ENCODE measurements at places on chromosomes 16 and 17.

- DNase-seq, result no peak
These were observed 10.7 kb downstream of the RPRML start for GRCh38 chr17:46968224-46968834.

DNA sequence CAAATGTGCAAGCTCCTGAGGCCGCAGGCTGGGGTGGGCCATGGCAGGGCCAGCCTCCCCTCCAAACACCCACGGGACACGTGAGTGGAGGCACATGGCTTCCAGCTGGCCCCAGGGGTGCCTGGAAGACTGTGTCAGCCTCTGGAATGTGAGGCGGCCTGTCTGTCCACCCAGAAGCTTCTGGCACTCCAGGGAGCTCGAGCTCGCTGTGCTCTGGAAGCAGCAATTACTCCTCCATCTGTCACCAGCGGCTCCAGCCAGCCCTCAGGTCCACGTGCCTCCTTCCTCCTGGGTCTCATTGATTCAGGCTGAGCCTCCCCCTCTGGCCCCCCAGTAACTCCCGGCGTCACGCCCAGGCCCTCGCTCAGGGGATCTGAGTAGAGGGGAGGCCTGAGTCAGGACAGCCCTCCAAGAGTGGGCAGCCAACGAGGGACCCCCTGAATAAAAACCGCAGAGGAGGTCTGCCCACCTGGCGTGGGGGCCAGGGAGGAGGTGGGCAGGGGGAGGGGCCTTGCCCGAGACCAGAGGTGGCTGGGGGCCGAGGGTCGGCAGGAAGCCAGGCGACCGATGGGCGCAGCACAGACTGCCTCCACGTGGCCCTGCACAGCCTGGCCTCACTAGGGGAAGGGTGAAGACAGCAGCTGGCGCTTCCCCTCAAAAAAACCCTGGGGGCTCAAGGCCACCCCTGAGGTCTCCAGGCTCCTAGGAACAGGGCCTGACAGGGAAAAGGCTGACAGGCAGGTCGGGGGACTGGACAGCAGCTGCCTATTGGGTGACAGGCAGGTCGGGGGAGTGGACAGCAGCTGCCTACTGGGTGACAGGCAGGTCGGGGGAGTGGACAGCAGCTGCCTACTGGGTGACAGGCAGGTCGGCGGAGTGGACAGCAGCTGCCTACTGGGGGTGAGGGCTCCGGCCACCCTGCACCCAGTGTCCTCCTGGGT, 11.9 kb downstream of the PIEZO1 start:
- no peak for DNase-seq

- no peak for DNase-seq
These were observed 61.1 kb upstream of the CIBAR2 start for GRCh38 chr16:85173146-85173980.

GRCh38 chr17:41029633-41030245, at the start of gene KRTAP1-4:
Gene KRTAP1-4, minus strand, starts transcription at chr17:41030195. Its CDS starts 117 bp downstream, at chr17:41030078.
- DNase-seq, result no peak

DNA sequence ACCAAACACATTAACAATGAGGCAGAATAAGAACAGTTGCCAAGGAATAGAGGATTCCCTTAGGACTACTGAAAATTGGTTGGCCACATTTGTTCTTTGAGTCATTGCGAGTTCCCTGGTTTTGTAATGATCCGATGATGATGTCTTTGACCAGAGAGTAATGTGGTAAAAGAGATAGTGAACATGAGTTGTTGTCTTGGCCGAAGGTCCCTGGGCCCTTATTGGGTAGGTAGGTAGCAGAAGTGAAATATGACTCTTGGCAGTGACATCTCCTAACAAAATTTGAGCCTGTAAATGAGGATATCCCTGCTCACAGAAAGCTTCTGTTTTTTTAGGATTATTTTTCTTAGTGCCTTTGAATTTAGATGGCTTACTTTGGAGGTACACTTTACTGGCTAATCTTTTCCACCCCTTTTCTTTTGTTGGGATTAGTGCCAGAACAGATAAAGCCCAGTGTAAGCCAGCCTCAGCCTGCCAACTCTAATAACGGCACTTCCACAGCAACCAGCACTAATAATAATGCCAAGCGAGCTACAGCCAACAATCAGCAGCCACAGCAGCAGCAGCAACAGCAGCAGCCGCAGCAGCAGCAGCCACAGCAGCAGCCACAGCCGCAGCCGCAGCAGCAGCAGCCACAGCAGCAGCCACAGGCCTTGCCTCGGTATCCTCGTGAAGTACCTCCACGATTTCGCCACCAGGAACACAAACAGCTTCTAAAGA, 47.2 kb downstream of the TNRC6A start:
- no peak for DNase-seq

- DNase-seq, result no peak
These were observed 166.8 kb downstream of the SOX9 start for GRCh38 chr17:72287586-72287985.

DNA sequence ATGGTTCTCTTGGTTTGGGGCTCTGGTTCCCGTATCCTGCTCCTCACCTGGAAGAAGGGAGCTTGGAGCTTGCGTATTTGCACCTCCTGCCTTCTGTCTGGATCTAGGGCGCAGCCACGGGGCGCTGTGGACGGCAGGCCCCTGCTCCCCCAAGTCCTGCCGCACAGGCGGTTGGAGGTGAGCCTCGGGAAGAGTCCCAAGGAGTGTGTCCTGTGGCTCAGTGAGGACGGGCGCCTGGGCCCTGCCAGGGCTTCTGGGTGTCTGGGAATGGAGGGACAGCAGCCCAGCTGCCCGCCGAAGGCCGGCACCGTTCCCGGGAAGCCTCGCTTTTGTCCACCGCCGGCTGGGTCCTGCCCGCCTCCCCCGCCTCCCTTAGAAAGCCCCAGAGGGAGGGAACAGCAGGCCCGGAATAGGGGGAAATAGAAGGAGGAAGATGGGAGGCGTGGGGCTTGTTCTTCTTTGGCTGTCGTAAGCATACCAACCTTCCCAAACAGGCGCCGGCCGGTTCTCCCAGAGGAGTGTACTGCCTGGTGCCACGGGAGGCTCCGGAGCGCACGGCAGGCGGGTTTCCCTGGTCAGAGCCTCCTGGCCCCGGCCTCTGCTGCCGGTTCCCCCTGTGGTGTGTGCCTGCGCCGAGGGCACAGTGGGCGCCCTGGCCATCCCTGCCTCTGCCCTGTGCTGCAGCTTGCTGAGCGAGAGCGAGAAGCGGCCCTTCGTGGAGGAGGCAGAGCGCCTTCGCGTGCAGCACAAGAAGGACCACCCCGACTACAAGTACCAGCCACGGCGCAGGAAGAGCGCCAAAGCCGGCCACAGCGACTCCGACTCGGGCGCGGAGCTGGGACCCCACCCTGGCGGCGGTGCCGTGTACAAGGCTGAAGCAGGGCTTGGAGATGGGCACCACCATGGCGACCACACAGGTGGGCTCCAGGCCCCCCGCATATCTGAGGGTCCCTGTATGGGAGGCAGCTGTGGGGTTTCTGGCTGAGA, 1.8 kb downstream of the SOX8 start:
- DNase-seq, result no peak

GRCh38 chr17:36750316-36750885, 149.0 kb downstream of the MRM1 start:
- no peak for DNase-seq

- DNase-seq, result no peak
These were observed 4.2 kb downstream of the SLC2A4 start for GRCh38 chr17:7285679-7286078.

DNA sequence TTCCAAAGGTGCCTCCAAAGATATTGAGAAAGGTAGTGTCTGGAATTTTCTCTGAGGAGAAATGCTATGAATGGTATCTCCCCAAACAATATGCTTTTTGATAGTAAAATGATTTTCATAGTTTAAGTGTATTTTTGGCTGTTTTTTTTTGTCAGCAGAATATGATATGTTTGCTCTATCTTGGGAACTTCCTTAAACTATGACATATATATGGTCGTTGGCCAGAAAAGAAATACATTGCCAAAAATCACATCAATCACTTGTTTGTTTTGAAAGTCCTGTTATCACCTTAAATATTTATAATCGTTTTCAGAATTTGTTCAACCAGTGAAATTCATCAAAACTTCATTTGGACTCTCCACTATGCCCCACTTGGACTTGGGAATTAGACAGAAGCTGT, 816.9 kb downstream of the CDH11 start:
- DNase-seq, result no peak

- DNase-seq, result no peak
These were observed 71.6 kb downstream of the GPR139 start for GRCh38 chr16:20001856-20002707.
